Suprapubic skin (tissue), 4 donors: ENCODE measurements at places on chromosomes 7 and 10.
A peak's percentile ranks its signal among the peaks of the same experiment; 100 is the strongest.

GRCh38 chr10:13978533-13979115 is 352.1 kb downstream of the FRMD4A start:
- no peak for DNase-seq

GRCh38 chr10:4809156-4809555 is 16.9 kb upstream of the AKR1E2 start:
- no peak for DNase-seq

- no peak for DNase-seq
These were observed 828.8 kb upstream of the MBL2 start for GRCh38 chr10:53601260-53601875.

GRCh38 chr10:484925-485661 is 204.4 kb downstream of the DIP2C start:
- no peak for DNase-seq

- DNase-seq, result peak; percentile 28
These were observed 82.9 kb downstream of the GRID1 start for GRCh38 chr10:86283466-86284287.

GRCh38 chr10:79380946-79381721 is 33.9 kb downstream of the PPIF start:
- peak; percentile 66 for DNase-seq

DNA sequence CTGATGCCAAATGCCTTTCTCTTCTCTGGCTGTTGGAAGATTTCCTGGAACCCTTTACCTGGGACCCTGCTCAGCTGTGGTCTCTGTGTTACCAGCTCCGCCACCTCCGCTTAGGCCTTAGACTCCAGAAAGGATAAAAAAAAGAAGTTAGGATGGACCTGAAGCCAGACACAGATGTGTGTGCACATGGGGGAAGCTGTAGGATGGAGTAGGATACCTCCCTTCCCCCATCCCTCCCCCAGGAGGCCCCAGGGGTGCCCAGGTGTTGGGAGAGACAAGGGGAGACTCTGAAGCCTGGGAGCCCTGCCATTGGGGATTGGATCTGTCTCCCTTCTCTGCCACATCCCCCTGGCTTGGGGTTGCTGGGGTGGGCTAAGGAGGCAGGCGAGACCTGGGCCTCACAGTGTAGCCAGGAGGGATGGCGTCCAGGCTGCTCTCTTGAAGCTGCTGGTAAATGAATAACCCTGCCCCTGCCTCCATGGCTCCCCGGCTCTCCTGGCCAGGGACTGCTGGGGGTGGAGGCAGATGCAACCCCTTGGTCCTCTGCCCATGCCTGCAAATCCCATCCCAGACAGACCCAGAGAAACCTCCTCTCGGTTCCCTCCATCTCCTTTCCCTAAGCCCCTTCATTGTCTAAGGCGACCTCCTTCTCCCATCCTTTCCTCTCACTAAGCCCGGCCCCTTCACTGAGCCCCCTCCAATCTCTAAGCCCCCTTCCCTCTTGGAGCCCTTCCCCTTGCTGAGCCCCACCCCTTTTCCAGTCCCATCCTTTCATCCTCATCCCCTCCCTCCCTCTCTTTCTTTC is 8.0 kb downstream of the CLDN3 start:
- DNase-seq, result no peak

GRCh38 chr10:80530251-80530650 is 7.5 kb upstream of the SH2D4B start:
- no peak for DNase-seq

- no peak for DNase-seq
These were observed 312.5 kb downstream of the SUGCT start for GRCh38 chr7:40447345-40447744.

DNA sequence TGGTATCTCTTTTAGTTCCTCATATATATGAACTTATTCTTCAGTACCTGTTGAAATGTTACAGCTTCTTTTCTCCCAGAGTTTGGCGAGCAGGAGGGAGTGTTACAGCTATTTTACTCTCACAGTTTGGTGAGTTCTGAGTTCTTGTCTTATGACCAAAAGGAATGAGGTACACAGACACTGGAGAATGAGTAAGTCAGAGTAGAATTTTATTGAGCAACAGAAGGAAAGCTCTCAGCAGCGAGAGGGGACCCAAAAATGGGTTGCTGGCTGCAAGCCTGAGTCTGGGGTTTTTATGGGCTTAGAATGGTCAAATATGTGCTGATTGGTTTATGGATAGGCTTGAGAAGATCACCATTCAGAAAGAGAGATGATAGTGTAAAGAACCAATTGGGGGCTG is 175.2 kb downstream of the CDK14 start:
- no peak for DNase-seq

DNA sequence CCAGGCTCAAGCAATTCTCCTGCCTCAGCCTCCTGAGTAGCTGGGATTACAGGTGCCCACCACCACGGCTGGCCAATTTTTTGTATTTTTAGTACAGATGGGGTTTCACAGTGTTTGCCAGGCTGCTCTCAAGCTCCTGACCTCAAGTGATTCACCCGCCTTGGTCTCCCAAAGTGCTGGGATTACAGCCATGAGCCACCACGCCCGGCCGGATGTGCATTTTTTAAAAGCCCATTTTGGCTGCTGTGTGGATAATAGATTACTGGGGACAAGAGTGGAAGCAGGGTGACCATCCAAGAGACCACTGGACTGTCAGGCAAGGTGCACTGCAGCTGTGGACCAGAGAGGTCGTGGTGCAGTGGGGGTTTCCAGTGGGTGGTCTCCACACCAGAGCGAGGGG is 21.4 kb downstream of the HKDC1 start:
- DNase-seq, result no peak

GRCh38 chr7:18570441-18570840 is 74.9 kb downstream of the HDAC9 start:
- no peak for DNase-seq

DNA sequence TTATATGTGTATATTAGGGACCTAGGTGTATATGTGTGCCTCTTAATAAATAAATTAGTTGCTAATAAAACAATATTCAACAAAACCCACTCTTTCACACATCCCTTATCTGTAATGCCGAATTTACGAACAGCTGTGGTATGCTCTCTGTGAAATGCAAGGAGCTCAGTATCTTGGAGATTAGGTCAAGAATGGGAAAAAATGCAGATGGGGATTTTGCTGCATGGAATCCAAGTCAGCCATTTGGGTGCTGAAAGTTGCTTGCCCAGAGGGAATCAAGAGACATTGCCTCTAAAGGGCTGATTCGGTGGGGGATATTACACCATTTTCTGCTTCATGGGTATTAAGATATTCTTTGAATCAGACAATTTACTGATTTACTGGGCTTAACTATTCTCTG is 93.5 kb downstream of the CREB5 start:
- no peak for DNase-seq

DNA sequence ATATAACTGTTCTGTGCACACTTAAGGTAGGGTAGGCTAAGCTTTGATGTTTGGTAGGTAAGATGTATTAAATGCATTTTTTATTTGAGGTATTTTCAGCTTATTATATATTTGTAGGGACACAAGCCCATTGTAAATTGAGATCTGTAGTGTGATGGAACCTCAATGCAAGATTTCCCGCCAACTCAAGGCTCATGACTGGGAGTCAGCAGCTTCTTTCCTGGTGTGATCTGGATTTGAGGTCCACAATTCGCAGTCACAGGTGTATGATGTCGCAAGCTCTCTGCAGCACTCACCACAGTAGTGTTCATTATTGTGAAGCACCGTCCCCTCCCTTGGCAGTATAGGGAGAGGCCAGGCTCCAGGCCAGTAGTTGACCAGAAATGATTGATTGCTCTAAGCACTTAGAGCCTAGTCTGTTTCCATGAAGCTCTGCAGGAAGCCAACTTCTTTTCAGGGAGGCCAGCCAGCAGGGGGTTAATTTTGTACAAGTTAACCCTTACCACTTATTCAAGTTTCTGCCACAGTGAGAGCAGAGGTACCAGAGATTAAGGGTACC is 54.9 kb downstream of the SEM1 start:
- no peak for DNase-seq

- no peak for DNase-seq
These were observed 6.5 kb upstream of the SDK1 start for GRCh38 chr7:3294432-3295100.

DNA sequence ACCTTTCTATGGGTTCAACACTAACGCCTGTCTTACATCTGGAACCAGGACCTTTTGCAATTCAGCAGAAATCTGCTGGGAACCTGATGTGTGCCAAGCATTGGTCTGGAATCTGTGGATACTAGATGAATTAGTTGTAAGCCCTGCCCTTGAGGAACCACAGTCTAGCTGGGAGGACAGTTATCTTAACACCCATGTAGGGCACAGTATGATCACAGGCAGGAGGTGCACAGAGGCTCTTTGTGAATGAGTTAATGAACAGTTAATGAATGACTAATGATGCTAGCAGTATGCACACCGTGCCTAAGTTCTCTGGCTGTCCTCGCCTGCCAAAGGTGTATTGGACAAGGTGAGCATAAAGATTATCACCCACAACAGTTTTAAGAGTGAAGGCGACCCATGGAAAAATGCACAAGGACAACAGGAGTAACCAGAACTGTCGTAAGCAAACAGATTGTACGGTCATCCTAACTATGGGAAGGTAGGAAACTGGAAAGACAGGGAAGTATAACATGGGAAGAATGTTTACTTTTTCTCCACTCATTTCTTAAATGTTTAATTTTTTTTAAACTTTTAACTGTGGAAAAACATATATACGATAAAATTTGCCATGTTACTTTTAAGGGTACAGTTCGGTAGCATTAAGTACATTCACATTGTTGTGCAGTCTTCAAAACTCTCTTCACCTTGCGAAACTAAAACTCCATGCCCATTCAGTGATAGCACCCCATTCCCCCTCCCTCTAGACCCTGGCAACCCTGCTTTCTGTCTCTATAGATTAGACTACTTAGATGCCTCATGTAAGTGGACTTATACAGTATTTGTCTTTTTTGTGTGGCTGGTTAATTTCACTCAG is 139.9 kb downstream of the CXCL12 start:
- no peak for DNase-seq

- DNase-seq, result no peak
These were observed 734 bp downstream of the CHST3 start for GRCh38 chr10:71964743-71965515.

DNA sequence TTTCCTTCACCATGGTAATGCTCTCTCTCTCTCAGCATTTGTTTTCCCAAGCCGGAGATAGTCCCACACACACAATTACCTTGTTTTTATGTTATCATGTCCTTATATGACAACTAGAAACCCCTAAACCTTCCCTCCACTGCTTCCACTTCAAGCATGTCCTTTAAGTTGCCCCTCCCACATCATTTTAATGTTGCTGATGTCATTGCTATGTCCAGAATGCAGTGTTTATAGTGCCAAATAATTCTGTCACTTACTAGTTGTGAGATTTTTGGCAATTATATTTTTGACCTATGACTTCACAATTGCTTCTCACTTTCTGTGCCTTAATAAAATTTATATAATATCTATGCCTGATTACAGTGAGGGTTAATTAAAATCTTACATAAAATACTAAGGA is 645.9 kb downstream of the XPNPEP1 start:
- DNase-seq, result no peak

GRCh38 chr10:53005612-53006345 is 233.2 kb upstream of the MBL2 start:
- no peak for DNase-seq

DNA sequence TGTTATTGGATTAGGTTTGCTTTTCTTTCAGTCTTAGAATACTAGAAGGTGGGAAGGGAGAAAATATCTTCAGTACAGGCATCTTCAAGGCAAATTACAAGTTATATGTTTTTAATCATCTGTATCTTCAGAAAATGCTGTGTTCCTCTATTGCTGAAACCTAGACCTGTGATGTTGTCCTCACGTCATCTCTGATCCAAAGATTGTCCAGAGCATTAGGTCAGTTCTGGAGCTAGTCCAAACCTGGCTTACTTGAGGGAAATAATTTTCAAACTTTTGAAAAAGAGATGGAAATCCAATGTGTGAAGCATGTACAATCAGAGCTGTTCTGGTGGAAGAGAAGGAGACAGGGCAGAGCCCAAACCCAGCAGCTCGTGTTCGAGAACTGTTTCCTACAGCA is 217.3 kb downstream of the ZEB1 start:
- no peak for DNase-seq

- DNase-seq, result no peak
These were observed 11.0 kb upstream of the ZNF107 start for GRCh38 chr7:64654796-64655548.

DNA sequence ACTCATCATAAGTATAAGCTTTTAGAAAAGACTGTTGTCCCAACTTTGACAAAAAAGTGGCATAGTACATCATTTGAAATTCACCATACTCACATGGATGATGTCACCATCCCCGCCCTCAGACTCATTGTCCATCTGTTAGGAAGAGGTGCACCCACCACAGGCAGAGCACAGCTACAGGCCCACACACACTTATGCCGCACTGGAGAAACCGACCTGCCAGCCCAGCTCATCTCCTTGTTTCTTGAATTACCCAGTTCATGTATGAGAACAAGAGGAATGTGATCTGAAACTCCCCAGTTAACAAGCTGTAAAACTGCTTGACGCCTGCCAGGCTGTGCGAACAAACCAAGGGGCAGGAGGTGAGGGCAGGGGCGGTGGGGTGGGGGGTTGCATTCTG is 312.0 kb downstream of the DPP6 start:
- DNase-seq, result no peak

DNA sequence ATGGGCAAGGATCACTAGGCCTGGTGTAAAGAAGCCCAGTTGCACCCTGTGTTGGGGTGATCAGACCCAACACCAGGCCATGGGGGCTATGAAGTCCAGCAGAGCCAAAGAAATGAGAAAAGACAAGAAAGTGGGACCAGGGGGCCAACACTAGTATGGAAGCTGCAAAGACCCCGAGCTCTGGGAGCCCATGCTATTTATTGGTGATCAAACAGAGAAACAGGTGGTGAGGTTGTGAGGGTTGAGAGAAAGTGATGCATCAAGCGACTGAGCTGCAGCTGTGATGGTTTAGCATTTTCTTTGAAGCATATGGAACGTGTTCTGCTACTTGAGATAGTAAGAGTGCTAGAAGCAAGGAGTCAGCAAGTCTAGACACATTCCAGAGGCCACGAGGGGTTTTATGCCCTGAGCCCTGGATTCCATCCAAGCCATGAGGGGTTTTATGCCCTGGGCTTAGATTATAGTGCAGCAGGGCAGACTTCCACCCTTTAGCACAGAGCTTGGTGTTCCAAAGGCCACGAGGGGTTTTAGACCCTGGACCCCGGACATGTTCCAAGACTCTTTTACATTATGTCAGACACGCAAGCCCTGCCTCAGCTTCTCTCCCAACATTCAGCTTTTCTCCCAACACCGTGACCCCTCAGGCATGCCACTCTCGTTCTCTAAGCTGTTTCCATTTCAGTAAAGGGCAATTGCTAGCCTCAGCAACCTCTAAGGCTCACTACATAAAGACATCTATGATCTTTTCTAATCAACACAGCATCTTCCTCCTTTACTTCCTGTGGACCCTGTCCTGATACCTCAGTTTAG is 43.1 kb upstream of the GPAM start:
- no peak for DNase-seq
